Urinary bladder (tissue), 4 donors: ENCODE measurements at places on chromosomes 12 and 14.

DNA sequence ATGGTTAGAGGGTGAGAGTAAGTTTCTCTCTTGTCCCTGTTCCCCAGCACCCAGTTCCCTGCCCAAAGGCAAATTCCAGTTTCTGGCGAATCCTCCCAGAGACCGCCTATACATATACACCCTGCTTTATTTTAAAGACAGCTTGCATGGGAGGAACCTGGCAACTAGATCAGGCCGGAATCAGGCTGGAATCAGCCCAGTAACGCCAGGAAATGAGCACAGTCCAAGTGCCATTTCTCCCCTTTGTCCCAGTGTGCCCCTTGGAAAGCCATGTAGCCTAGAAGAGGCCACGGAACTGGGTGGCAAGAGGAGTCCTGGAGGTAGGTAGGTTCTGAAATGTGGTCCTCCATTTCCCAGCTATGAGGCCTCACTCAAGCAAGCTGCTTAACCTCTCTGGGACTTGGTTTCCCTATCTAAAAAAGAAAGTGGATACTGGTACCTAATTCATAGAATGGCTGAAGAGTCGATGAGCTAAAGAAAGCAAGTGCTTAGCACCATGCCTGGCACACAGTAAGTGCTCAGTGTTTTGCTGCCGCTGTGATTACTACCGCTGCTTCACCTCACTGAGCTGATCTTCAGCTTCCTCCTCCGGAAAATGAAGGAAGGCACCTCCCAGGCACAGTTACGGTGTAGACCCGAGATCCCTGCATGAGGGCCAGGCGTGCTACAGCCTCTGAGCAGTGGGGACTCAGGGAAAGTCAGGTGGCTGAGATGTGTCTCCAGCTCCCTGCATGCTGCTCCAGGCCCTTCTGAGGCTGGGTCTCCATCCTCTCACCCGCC lies 36.4 kb downstream of the PITPNM2 start:
- DNase-seq, result no peak

DNA sequence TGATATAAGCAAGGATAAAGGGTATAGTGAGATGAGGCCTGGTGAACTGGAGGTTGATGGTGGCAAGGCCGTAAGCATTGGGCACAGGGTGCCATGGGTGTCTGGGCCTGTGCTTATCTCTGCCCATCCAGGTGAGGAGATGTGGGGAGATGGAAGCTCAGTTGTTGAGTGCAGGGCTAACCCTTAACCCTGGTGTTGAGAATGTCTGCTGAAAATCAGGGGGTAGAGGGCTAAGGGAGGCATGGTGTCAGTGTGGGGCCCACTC lies 86.1 kb downstream of the SYNE2 start:
- DNase-seq, result no peak

DNA sequence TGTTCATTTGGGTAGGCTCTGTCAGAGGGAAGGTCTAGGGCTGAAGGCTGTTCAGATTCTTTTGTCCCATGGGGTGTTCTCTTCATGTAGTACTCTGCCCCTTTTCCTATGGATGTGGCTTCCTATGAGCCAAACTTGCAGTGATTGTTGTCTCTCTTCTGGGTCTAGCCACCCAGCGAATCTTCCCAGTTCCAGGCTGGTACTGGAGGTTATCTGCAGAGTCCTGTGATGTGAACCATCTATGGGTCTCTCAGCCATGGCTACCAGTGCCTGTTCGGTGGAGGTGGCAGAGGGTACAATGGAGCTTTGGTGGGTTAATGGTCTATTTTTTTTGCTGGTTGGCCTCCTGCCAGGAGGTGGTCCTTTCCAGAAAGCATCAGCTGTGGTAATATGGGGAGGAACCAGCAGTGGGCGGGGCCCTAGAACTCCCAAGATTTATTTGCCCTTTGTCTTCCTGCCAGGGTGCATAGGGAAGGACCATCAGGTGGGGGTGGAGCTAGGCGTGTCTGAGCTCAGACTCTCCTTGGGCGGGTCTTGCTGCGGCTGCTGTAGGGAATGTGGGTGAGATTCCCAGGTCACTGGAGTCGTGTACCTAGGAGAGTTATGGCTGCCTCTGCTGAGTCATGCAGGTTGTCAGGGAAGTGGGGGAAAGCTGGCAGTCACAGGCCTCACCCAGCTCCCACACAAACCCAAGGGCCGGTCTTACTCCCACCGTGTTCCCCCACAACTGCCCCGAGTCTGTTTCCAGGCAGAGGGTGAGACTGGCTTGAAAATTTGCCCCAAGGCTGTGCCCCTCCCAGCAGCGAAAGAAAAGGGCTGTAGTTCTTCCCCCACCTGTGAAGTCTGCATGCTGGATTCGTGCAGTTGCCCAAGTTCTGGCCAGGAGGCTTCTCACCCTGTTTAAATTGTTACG lies 17.5 kb downstream of the MTRFR start:
- no peak for DNase-seq

DNA sequence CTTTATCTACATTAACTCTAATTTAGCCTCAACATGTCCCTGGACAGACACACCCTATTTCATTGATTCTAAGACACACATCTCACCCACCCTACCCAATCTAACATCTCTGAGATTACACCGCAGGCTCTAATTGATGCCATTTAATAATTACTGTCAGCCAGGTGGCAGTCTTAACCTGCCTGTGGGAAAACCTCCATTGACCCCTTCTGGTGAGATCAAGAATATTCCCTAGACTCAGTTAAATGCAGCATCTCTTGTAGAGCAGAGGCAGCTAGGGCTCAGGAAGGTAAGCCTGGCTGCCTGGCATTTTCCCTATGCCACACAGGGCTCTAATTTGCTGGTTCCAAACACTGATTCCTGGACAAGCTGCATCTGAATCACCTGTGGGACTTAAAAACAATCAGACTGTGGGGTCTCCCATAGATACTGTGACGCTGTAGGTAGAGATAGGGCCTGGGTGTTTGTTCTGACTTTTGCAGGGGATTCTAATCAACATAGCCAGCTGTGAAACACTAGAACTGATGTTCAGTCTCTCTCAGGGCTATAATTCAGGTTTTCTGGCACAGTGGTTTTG lies 14.3 kb downstream of the MCRS1 start:
- DNase-seq, result no peak

GRCh38 chr12:7439579-7440505 lies 4.1 kb downstream of the CD163L1 start:
- no peak for DNase-seq

GRCh38 chr12:102568276-102568675 lies 87.9 kb upstream of the IGF1 start:
- DNase-seq, result no peak

DNA sequence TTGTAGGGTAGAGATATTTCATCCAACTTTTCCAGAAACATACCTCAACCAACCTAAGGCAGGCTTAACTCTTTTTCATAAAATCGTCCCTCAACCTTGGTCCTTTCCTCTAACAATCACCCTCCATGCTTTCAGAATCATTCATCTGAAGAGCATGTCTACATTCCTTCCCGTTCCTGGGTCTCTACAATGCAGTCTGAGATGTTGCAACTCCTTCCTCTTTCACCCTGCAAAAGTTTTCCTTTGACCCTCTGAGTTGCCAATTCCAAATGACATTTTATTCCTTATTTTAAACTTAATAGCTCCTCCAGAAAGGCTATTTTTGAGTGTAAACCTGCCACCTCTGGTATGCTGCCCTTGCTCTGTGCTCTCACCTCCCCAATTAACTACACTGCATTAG lies 16.7 kb downstream of the SLC7A7 start:
- DNase-seq, result no peak

GRCh38 chr12:49294804-49295081 lies 204 bp upstream of the PRPH start:
- DNase-seq, result no peak

DNA sequence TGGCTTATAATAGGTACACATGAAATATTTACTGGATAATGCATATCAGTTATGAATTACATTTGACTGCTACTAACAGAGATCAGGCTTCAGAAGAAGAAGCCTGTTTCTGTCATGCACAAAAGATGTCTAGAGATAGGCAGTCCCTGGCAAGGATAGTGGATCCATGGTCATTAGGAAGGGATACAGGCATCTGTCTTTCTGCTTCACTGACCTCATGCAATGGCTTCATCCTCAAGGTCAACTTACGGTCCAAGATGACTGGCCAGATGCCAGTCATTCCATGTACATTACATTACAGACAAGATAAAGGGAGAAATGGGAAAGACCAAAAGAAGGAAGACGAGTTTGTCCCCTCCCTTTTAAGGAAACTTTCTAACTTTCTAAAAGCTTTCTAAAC lies 94.0 kb downstream of the NUAK1 start:
- no peak for DNase-seq

DNA sequence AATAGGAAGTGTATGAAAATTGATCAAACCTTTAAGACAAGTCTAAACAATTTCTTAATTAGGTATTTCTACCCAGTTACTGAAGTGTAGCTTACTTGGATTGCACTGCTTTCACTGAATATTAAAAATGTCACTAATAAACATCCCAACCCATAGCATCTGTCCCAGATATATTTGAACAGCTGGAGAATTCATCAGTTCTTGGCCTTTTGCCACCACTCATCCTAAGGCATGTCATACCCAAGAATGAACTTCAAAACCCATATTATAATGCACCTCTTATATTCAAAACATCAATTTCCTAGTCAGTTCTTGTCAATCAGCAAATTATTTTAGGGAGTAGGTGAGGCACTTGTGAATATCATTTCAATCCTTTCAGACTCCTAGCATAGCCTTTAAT lies 392.3 kb downstream of the PAWR start:
- DNase-seq, result no peak

GRCh38 chr12:109783965-109784244 lies 49.3 kb downstream of the TRPV4 start:
- DNase-seq, result no peak

GRCh38 chr12:43921666-43922337 lies 85.9 kb downstream of the TMEM117 start:
- no peak for DNase-seq

GRCh38 chr12:47741340-47741703 lies 16.0 kb upstream of the ENDOU start:
- DNase-seq, result no peak

GRCh38 chr14:21038441-21039422 lies 3.4 kb upstream of the RNASE7 start:
- no peak for DNase-seq

DNA sequence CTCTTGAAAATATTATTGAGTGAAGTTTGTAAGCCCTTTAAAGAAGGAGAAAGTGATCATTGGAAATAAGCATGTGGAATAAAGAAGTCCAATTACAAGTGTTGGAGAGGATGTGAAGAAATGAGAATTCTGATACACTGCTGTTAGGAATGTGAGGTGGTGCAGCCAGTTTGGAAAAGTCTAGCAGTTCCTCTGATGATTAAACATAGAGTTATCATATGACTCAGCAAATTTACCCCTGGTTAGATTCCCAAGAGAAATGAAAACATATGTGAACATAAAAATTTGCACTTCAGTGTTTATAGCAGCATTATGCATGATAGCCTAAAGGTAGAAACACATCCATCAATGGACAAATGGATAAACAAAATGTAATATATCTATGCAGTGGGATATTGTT lies 319.9 kb downstream of the AEBP2 start:
- DNase-seq, result no peak

DNA sequence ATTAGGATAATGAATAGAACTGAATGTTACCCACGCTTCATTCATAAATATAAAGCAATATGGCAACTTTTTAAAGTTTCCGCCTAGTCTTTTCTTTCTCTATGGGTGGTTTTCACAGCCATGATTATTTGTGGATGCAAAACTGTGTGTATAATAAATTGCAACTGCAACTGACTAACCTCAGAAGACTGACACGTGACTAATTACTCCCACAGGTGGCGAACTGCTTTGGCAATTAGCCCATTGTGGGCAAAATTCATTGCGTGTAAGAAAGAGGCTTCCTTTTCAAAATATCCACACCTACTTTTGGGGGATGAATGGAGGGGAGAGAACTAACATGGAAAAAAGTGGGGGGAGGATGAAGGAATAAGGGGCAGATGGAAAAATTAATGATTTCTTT lies 79.0 kb downstream of the SLC25A21 start:
- no peak for DNase-seq

DNA sequence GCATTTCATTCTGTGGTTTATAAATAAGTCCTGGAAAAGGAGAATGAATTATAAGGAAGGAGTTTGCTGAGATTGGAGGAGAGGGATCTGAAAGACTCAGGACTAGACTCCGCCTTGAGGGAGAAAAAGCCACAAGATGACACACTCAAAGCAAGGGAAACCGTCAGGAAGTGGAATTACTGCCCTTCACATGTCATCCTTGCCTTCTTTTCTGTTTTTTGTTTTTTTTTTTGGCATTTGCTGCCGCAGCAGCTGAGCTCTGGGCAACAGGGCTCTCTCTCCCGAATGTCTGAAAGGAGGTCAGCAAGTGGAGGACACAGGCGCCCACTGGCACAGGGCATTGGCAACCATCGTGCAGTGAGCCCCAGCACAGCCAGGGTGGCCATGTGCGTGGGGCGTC lies 344.9 kb downstream of the DPF3 start:
- no peak for DNase-seq

DNA sequence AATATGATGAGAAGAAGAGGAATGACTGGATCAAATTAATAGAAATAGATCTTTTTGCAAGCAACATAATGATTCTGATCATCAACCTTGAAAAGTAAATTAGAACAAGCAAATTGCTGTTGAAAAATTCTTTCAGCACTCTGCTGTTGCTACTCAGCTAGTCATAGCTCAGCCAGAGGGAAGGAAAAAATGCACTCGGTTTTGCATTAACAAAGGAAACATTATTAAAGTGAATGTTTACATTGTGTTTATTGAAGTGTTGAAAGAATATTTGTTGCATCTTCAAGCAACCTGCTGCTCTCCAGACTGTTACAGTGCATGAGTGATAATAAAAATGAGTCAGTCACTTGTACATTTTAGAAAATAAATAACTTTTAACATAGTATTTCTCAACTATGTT lies 26.5 kb downstream of the AP5M1 start:
- DNase-seq, result no peak

DNA sequence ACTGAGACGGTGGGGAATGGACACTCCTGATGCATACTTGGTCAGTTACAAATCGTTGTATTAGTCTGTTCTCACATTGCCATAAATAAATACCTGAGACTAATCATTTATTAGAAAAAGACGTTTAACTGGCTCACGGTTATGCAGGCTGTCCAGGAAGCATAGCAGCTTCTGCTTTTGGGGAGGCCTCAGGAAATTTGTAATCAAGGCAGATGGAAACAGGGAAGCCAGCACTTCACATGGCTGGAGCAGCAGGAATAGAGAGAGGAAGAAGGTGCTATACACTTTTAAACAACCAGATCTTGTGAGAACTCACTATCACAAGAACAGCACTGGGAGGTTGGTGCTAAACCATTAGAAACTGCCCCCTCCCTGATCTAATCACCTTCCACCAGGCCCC lies 418.2 kb downstream of the FLRT2 start:
- no peak for DNase-seq
